ENCODE measurements at places on chromosomes 2 and 18.

GRCh38 chr18:50917021-50917420, 38.1 kb downstream of the ME2 start:
- DNase-seq: peak; percentile 50

DNA sequence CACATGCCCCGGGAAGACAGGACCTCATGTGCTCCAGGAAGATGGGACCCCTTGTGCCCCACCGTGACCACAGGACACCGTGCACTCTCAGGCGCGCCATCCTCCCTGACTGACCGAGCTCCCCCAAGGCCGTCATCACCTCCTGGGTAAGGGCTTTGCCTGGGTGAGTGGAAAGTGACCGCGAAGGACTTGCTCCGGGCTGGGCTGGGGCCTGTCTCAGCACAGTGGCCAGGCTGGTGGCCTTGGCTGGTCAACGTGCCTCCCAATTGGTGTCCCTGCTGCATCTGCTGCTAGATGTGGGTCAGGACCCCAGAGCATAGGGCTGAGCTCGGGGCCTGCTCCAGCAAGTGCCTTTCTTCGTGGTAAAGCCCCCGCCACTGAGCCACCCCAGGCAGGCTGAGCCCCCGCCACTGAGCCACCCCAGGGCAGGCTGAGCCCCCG, 69.7 kb upstream of the CTDP1 start:
- no peak for DNase-seq

- no peak for DNase-seq
These were observed 72.5 kb downstream of the HS1BP3 start for GRCh38 chr2:20578266-20578894.

GRCh38 chr2:116804901-116805300, 1009.6 kb upstream of the DDX18 start:
- no peak for DNase-seq

DNA sequence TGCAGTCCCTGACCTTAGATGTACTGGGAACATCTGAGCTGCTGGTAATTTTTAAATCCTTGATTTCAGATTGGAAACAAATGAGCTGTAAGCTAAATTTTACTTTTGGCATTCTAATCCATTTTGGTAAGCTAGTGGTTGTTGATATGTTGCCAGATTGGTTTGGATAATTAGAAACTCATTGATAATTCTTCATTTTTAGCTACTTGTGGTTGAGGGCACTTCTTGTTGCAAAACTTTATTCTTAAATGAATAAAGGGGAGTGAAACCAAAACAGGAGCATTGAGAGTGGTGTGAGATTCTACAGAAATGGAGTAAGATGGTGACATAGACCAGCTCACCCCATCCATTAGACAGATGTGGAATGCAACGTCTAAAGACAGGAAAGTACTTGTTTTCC, 64.5 kb downstream of the ITGB1BP1 start:
- no peak for DNase-seq

DNA sequence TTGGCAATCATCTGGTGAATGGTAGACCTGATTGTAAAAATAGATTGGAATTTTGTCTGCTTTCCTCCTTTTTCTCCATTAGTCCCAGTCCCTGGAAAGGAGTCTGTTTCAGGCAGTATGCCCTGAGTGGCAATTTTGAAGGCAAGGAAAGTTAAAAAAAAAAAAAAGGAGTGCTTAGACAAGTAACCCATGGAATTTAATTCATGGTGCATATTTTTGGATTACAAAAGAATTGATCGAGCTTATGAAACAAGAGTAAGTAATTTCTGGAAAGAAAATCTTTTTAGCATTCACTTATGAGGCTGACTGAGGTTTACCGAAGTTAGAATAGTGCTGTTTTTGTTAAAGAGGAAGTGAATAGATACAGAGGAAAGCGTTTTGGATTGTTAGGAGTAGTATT, 29.4 kb upstream of the TMEM178A start:
- DNase-seq: peak; percentile 11

- peak; percentile 84 for DNase-seq
These were observed 39.4 kb upstream of the AGPS start for GRCh38 chr2:177353187-177353478.

GRCh38 chr2:42809131-42809818, 16.9 kb upstream of the HAAO start:
- DNase-seq: no peak

DNA sequence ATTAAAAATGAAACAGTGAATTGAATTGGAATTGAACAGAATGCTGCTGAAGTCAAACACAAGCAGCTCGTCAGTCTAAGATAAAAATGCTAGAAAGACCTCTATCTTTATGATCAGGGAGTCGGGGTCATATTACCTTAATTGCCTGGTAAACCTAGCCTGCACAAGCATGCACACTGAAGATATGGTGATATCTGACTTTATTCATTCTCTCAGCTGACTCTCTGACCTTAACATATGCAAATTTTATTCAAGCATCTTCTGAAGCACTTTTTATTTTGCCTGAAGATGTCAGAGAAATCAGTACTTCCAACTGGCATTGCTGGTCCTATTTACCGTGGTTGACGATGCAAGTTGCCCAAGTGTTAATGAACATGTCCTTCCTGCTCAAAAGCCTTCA, 56.4 kb downstream of the DNER start:
- no peak for DNase-seq

DNA sequence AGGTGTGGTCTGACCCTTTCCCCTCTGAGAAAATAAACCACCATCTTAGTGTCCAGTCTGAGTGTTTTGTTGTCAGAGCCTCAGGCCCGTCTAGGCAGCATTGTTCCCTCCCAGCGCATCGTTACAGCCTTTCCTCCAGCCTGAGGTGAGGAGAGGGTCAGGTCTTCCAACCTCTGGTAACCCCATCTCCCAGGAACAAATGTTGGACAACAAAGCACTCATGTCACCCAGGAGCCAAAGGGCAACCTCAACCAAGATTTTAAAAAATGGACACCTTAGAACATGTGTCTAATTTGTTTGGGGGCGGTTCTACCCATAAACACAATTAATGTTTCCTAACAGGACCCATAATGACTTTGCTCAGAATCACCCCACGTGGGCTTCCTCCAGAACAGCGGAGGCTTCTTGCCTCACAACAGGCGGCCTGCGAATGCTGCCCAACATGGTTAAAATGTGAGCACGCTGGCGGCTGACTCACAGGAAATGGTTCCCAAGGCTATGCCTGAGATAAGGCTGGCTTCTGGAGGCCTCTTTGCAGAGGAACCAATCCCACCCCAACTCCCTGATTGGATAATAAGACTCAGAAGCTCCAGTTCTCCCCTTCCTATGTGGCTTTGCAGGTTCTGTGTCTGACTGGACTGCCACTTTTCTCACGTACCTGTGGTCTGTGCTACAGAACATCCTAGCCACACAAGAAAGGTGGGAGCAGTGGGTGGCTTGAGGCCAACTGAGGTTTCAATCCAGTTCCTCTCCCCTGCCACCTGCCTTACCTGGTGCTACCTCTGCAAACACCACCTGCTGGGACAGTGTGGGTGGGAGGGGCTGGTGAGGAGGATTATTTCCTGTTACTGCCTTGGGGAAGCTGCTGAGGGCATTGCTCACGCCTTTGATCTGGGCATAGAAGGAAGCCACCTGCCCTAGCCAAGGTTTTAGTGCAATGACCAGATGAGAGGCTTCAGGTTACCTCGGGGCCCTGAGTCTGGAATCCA, 108.8 kb downstream of the B3GNT2 start:
- DNase-seq: peak; percentile 42

GRCh38 chr2:62199392-62200125, 3.6 kb downstream of the B3GNT2 start:
- DNase-seq: peak; percentile 45

GRCh38 chr2:149908726-149909683, 321.4 kb upstream of the MMADHC start:
- DNase-seq: peak; percentile 55

GRCh38 chr18:31821545-31822171, 61.0 kb upstream of the SLC25A52 start:
- DNase-seq: no peak

- no peak for DNase-seq
These were observed 544 bp downstream of the ADRA2B start for GRCh38 chr2:96115631-96116423.

GRCh38 chr2:208638059-208638458, 231.5 kb downstream of the PTH2R start:
- no peak for DNase-seq

DNA sequence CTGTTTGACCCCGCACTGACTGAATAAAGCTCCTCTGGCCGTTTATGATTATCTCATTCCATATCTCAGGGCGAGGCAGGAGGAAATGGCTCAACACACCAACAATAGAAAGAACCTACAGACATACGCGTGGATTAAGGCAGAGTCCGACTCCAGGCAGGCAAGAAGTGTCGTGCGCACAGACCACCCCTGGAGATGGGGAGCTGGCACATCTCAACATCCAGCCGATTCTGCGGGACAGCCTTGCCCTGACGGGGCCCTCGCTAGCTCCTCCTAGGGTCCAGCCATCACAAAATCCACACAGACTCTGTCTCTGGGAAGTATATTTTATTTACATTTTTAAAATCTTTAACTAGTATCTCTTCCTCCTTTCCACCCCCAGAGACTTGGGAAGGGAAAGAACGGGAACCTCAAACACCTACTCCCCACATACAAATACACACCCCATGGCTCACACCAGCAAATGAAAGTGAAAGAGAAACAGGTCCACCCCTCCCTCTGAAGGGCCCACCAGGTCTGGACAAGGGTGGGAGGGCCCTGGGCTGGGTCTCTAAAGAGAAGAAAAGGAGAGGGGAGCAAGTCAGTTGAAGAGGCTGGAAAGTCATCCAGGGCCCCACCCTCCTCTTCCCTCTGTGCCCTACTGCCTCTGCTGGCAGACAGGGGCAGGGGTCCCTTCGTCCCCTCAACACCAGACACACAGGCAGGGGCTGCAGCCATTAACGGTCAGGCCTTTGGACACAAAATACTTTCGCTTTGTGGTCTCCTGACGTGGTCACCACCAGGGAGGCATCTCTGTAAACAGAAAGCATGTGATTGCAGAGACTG, 3.2 kb downstream of the GPBAR1 start:
- DNase-seq: no peak

- no peak for DNase-seq
These were observed 59.1 kb downstream of the SAP130 start for GRCh38 chr2:127968610-127969339.

GRCh38 chr2:43402002-43402401, 175.6 kb upstream of the ZFP36L2 start:
- DNase-seq: no peak

DNA sequence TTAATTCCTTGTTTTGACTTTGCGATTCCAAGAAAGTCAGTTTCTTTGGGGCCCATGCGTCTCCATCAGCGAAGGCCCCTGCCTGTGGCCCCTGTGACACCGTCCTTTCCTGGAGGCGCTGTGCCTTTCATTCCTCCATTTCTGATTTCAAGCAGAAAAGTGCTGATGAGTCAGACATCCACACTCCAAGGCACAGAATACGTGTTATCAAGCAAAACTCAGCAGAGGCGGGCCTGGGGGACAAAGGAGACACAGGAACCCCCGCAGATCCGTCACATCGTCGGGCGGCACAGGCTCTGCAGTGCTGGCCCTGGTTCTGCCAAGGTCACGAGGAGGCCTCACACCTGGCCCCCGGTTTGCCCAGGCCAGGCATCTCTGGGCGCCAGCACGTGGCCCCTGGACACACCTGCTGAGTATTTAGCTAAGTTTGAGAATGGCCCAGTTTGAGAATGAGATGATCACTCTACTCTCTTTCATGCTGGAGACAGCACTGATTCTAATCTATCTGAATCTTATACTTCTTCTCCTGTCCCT, 7.2 kb upstream of the SALL3 start:
- no peak for DNase-seq

- DNase-seq: peak; percentile 63
These were observed 1.1 kb downstream of the HNRNPLL start for GRCh38 chr2:38601463-38602135.

DNA sequence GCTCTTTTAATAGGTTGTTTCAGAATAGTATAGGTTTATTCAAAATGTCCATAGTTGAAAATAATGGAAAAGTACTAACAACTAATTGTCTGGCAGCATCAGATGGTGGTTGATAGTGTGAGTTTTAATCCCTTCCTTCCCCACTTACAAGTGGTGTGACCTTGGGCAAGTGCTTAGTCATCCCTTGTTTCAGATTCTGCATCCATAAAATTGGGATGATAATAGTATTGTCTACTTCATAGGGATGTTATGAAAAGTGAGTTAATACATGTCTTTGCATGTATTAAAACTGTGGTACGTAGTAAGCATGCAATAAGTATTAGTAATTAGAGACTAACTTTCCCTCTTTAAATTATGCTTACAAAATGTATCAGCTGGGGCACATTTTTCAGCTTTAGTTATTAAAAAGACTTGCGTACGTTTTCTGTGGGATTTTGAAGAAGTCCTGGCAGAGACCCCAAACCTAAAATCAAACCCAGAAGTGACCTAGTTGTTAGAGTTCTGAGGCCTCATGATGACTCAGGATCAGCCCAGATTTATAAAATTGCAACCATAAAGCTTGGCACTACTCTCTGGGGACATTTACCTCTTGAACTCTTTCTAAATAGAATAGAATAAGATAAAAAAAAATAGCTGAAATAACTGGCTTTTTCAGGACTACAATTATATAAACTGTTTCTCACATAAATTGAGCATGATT, 8.6 kb downstream of the ITGA4 start:
- DNase-seq: peak; percentile 80

DNA sequence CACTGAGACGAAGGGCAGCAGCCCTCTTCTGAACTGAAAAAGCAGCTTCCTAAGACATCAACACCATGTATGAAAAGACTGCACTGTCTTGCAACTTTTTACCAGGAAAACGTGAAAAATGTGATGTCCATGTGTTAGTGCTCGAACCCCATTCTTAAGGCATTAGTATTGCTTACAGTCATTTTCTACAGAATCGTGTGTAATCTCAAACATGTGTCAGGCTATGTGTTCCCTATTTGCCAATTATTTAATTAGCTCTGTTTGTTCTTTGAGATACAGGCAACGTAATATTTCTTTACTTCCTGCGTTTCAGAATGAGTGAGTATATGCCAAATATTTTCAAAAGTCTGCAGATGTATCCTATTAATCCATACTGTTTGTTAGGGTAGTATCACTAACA, 307.7 kb upstream of the CCDC68 start:
- DNase-seq: no peak

DNA sequence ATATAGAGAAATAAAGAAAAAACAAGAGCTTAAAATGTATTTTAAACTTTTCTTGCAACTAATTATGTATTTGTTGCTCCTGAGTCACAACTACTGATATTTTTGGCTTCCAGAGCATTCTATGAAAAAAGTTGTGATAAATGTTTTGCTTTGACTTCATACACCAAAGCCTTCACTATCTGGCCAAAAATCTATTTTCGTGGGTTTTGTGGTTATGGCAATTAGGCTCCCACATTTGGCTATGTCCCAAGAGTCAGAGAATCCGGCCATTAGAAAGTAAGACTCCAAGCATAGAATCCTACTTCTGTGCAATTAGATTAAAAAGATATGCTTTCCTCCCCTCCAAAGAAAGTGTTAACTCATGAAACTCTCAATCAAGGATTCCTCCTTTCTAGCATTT, 1456.1 kb upstream of the ACVR2A start:
- no peak for DNase-seq

- DNase-seq: no peak
These were observed 73.1 kb downstream of the EIF2AK3 start for GRCh38 chr2:88554189-88554588.

DNA sequence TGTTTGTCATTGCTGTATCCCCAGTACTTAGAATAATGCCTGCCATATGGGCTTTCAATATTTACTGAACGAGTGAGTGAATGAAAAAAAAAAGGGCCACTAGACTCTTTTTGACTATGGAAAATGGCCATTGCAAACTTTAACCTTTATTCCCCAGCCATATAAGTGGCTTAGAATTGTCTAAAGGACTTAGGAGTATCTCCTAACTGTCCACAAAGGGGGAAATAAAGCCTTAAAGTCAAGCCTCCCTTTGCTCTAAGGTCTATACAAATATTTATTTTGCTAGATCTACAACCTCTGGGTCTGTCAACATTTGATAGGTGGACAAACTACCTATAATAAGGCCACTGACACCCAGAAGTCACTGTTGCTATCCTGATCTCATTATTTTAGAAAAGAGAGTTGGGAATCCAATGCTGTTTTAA, 25.7 kb downstream of the UPP2 start:
- DNase-seq: no peak
